Ovary (tissue), 10 donors: ENCODE measurements at places on chromosomes 2 and 18.

- DNase-seq: peak; percentile 78
Observed at GRCh38 chr2:173027181-173028128, 48.2 kb upstream of the MAP3K20 start.

- no peak for DNase-seq
Observed at GRCh38 chr2:149808556-149808955, 221.0 kb upstream of the MMADHC start.

GRCh38 chr2:216463148-216463547 is 35.5 kb upstream of the RPL37A start:
- no peak for DNase-seq

- DNase-seq: no peak
Observed at GRCh38 chr18:39746201-39746600, 2180.6 kb upstream of the CELF4 start.

DNA sequence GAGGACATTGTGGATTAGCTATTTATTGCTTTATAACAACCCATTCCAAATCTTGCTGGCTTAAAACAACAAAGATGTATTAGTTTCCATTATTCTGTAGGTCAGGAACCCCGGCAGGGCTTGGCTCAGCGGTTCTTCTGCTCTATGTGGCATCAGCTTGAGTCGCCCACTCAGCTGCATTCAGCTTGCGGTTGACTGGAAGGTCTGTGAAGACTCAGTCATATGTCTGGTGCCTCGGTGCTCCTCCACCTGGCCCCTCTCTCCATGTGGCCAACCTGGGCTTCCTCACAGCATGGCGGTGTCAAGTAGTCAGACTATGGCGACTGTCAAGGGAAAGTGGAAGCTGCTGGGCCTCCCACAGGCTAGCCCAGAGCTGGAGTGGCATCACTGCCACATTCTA is 48.6 kb downstream of the EMILIN2 start:
- DNase-seq: no peak

DNA sequence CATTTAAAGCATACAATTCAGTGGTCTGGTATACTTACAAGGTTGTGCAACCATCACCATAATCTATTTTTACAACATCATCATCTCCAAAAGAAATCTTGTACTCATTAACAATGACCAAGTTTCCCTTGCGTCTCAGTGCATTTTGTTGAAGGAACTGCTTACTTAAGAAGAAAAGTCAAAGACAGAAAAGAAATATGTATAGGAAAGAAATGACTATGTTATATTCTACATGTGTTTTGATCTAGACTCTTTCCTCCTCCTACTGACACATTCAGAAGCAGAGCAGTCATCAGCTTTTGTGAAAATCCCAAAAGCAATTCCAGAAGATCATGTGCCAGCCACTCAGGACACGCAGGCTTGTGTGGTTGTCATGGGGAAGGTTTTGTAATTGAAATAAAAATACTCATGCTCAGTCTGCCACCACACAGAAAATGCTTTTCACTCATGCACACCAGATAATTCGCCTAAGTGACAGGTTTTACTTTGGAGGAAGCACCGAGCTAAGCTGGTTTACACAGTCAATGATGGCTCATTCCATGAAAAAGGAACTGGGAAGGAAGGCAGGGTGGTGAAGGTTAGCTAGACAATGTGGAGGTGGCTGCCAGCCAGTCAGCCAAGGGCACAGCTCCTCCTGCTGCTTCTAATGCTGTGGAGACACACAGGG is 158.5 kb upstream of the REV1 start:
- no peak for DNase-seq

DNA sequence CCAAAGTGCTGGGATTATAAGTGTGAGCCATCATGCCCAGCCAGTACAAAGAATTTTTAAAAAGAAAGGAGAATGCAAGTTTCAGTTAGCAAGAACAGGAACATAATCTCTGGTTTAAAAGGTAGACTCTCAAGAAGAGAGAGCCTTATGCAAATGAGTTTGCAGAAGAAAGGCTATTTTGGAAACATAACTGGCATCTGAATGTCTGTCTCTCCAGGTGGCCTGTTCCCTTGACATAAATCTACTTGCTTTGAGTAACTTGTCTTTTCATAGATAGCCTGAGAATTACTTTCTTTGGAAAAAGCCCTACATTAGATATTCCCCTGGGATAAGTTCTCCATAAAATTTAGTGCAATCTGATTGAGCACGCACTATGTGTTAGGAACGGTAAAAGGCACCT is 109.6 kb downstream of the ICOS start:
- DNase-seq: no peak

GRCh38 chr2:115162494-115163293 is 720.3 kb downstream of the DPP10 start:
- DNase-seq: no peak

DNA sequence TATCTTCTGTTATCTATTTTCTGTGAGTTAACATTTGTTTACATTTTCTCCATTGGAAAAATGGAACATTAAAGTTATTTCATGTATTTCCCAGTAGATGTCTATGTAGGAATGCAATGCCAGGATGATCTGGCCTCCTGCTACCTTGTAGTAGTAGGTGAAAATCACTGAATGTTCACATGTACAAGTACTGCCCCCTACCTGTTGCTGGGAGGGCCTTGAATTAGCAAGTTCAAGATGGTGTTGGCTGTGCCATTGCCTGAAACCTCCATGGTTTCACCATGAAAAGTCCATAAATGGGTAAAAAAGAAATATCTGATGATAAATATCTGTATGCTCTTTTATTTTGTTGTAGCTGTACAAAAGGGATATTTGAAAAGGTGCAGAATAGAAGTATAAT is 30.7 kb downstream of the XRCC5 start:
- DNase-seq: no peak

- DNase-seq: no peak
Observed at GRCh38 chr18:72261590-72261989, 282.6 kb downstream of the CBLN2 start.

DNA sequence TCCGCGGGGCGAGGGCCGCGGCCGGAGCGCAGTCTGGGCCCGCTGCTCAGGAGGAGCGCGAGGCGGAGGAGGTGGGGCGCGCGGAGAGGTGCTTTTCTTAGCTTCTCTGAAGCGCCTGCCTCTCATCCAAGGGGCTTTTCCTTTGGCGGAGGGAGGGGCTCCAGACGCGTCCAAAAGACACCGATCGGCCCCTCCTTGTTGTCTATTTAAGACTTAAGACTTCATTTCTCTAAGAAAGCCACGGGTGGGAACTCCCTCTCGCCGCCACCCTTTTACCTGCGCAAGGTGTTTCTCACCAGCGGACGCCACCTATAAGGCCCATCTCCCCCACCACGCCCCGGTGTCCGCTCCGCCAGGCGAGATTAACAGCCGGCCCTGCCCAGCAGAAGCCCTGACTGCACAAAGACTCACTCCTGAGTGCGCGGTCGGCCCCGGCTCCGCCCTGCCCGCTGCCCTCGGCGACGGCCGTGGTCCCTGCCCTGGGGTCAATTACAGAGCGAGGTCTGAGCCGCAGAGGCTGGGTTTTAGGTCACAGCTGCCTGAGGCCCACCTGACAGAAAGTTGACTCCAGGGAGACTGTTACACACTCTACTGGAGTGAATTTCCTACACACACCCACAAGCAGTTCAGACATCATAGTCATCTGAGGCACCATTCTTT is at the start of gene DSC2:
Gene DSC2 (minus strand): TSS at position 397 of the 660 bp plus-strand sequence. CDS start 450 bp downstream, outside the sequence.
- DNase-seq: peak; percentile 19

DNA sequence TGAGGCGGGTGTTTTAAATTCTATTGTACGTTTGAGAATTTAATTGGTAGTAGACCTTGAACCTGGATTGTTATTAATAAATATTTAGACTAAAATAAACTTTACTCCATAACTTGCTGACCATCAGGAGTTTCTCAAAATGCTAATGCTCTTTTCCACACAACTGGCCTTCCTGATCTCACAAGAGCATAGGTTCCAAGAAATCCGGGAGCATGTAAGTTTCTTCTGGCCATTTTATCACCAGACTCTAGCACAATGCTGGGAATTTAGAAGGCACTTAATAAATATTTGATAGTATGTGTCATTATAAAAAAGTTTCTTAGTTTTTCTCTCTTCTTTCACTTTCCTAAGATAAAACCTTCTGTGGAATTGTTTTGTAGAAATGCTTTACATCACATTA is 2047.1 kb downstream of the SUCLG1 start:
- no peak for DNase-seq

- no peak for DNase-seq
Observed at GRCh38 chr2:218063486-218063885, 5.6 kb upstream of the RUFY4 start.

- DNase-seq: no peak
Observed at GRCh38 chr2:128868686-128869551, 550.3 kb upstream of the HS6ST1 start.

DNA sequence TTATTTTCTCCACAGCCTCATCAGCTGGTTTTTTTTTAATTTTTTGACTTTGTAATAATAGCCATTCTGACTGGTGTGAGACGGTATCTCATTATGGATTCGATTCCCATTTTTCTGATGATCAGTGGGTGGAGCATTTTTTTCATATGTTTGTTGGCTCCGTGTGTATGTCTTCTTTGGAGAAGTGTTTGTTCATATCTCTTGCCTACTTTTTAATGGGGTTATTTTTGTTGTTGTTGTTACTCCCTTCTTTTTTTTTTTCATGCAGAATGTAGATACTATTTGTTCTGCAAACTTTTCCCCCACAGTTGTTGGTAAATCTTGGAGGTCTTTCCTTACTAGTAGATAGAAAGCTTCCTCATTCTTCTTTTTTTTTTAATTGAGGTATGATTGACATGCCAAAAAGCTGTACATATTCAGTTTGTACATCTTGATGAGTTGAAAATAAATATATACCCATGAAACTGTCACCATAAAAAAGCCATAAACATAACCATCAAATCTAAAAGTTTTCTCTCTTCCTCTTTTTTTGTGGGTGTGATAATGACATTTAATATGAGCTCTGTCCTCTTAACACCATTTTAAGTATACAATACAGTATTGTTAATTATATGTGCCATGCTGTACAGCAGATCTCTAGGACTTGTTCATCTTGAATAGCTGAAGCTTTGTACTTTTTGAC is 21.8 kb upstream of the NT5DC4 start:
- DNase-seq: no peak

- DNase-seq: no peak
Observed at GRCh38 chr18:36155851-36156757, 26.4 kb downstream of the ELP2 start.

- peak; percentile 41 for DNase-seq
Observed at GRCh38 chr2:134278553-134278952, 24.7 kb downstream of the MGAT5 start.

DNA sequence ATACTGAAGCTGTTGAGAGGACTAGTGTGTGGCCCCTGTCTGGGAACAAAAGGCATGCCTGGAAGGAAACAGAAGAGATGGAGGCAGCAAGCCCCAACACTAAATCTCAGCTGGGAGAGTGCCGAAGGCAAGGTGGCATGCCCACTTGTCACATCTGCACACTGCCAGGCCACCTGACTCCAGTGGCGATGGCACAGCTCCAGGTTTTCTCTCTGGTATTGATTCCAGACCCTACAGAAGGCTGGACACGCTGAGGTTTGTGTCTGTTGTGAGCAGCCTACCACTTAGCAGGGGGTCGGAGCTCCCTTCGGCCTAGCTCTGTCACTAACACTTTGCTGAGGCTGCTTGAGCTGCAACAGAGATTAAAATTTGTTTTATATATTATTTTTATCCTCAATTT is 307.3 kb downstream of the TDRD15 start:
- DNase-seq: no peak

GRCh38 chr18:76405681-76406356 is 89.2 kb downstream of the ZNF516 start:
- DNase-seq: peak; percentile 11

DNA sequence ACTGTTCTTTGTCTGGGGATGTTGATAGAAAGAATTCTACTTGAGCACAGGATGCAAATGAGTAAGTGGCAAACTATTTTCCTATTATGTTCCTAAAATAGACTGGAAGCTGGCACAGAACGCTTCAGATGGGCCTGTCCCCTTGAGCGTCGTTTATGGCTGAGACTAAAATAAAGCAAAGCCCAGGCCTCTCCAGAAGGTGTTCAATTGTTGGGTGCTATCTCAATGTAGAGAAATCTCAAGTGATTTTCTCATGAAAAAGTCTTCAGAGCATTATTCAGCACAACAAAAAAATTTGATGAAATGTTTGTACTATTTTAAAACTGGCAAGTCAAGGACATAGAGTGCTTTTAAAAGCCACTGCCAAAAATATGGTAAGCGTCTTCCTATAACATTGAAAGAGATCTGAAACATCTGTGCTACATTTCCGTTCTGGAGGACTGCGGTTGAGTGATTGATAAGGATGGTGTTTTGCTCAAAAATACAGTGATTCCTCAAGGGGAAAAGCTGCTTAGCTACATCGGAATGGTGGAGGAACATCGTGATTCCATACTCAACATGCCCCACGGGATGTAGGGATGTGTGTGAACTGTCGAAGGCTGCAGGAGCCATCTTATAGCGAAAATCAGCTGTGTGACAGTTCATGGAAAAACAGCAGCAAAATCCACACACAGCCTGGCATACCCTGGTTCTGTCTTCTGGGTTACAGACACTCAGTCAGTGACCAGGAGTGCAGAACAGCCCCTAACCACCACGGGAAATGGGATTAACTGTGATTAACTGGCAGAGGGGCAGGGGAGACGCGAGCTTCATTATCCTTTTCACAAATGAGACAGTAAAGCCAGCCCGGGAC is 10.4 kb upstream of the LRRFIP1 start:
- DNase-seq: no peak

DNA sequence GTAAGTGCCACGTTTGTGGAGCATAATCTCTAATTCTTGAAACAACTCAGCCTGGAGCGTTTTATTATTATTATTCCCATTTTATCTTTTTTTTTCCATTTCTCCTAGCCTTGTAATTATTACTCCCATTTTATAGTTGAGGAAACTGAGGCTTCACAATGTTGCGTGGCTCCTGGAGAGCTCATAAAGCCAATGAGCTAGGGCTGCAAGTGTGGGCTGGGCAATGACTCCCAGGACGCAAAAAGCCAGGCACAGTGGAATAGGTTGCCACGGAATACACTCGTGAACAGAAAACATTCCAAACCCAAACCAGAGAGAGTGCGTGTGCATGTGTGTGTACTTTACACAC is 13.5 kb upstream of the KLF11 start:
- DNase-seq: no peak

DNA sequence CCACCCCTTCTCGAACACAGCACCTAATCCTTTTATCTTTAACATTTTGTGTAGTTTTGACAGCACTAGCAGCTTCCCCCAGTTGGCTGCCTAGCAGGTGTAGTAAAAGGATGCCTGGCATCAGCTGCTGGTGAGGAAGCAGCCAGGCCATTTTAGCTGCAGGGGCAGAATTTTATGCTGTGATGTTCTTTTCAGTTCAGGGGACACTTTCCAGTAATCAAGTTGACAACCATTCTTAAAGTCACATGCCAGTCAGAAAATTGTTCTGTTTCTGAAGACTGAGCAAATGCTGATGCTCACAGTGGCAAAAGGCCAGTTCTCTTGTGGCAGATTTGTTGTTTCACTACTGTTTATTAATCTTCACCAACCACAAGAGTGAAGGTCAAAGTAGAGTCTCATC is 570.8 kb downstream of the CCDC85A start:
- DNase-seq: no peak

GRCh38 chr2:121382744-121383143 is 97.7 kb upstream of the TFCP2L1 start:
- no peak for DNase-seq

DNA sequence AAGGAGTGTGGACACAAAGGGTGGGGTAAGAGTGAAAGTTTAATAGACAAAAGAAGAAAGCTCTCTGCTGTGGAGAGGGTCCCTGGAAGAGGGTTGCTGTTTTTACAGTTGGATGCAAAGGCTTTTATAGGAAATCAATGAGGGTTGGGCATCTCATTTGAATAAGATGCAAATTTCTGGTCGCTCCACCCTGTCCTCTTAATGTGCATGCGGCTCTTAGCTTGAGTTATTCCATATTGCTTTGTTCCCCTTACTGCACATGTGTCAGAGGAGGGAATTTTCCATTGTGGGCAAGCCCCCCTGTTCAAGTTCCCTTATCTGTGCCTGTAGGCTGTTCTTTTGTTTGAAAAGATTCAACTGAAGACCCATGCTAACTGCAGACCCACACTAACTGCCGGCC is 326.5 kb downstream of the BCL11A start:
- no peak for DNase-seq
